Activated CD8-positive, alpha-beta T cell treated with anti-CD3 and anti-CD28 coated beads for 36 hours (primary cell): ENCODE measurements at places on chromosomes 7 and 10. TPM values are rescaled to one million over a fixed set of nuclear protein-coding genes. Genes with fewer than 3 reads are reported as not detected.

GRCh38 chr10:45599646-45600045 is 72.9 kb downstream of the ZFAND4 start:
- DNase-seq: no peak
- no peak overlapping the region for H3K27ac ChIP-seq
- H3K36me3 ChIP-seq: no peaks in the 10 kb centered on the region
- H3K4me3 ChIP-seq: no peak overlapping the region

DNA sequence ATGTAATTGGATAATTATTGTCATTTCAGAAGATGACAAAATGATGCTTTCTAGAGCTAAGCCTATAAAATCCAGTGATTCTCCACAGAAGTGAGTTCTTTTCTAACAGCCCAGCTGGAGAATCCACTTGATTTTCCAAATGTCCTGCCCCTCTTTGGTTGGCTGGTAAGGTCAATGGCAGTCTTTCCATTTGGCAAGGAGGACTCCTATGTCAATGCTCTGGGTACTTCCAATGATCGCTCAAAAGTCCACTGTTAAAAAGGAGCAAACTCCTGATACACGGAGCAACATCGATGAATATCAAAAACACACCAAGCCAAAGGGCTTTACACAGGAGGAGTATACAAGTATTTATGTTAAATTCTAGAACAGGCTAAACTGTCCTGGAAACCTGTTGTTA is 57.8 kb downstream of the STK17A start:
- DNase-seq: no peak
- no peak overlapping the region for H3K4me3 ChIP-seq
- H3K36me3 ChIP-seq: peaks cover 79% of the 10 kb centered on the region
- peaks cover 94% of the 10 kb centered on the region for H3K4me1 ChIP-seq

GRCh38 chr10:24177636-24178035 is 31.3 kb upstream of the KIAA1217 start:
- no peak overlapping the region for H3K27ac ChIP-seq
- DNase-seq: no peak
- H3K4me3 ChIP-seq: no peak overlapping the region

DNA sequence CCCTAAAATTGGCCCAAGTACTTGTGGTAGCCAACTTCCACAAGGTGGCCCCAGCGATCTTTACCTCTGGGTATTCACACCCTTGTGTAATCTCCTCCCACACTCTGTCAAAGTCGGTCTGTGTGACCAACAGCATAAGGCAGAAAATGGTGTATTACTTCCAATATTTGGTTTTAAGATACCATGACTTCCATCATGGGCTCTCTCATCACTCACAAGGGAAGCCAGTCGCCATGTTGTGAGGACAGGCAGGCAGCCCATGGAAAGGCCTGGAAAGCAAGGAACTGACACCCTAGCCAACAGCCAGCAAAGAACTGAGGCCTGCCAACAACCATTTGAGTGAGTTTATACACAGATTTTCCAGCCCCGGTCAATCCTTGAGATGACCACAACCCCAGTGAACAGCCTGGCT is 91.0 kb upstream of the KMT2E start:
- H3K4me3 ChIP-seq: no peak overlapping the region
- DNase-seq: peak; percentile 91
- H3K27me3 ChIP-seq: no peaks in the 10 kb centered on the region
- H3K27ac ChIP-seq: peak overlapping the region; percentile 52
- peaks cover 4% of the 10 kb centered on the region for H3K4me1 ChIP-seq

GRCh38 chr7:131627735-131628190 is 71.3 kb upstream of the PODXL start:
- no peak overlapping the region for H3K27ac ChIP-seq
- peaks cover 3% of the 10 kb centered on the region for H3K27me3 ChIP-seq
- no peaks in the 10 kb centered on the region for H3K36me3 ChIP-seq
- no peaks in the 10 kb centered on the region for H3K4me1 ChIP-seq

DNA sequence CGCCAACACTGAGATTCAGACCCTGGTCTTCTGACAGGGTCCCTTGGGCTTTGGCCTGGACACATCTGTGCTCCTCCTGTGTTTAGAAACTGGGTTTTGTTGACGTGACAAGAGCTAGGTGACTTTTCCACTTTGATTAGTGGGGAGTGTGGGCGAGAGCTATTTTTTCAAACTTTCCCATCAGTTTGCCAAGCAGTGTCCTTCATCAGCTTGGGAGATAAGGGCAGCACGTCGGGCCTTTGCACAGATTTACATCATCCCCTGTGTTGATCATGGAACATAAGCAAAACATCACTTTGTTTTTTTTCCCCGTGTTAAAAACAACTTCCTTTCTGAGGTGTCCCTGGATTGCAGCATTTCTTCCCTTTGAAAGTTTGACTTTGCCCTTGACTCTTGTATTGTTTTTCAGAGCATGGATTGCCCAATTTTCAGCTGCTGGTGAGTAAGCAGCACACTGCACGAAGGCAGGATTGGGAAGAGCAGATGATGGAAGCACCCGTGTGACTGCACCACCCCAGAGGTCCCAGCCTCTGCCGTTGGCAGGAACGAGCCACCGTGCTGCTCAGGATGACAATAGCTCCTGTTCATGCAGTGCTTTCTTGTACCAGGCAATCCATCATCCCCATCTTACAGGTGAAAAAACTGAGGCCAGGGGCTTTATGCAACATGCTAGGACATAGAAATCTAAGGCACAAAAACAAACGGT is 6.4 kb upstream of the IGFBP1 start:
- H3K27ac ChIP-seq: no peak overlapping the region
- no peak for DNase-seq
- H3K36me3 ChIP-seq: no peaks in the 10 kb centered on the region
- H3K27me3 ChIP-seq: peaks cover 15% of the 10 kb centered on the region
- H3K4me3 ChIP-seq: no peak overlapping the region

DNA sequence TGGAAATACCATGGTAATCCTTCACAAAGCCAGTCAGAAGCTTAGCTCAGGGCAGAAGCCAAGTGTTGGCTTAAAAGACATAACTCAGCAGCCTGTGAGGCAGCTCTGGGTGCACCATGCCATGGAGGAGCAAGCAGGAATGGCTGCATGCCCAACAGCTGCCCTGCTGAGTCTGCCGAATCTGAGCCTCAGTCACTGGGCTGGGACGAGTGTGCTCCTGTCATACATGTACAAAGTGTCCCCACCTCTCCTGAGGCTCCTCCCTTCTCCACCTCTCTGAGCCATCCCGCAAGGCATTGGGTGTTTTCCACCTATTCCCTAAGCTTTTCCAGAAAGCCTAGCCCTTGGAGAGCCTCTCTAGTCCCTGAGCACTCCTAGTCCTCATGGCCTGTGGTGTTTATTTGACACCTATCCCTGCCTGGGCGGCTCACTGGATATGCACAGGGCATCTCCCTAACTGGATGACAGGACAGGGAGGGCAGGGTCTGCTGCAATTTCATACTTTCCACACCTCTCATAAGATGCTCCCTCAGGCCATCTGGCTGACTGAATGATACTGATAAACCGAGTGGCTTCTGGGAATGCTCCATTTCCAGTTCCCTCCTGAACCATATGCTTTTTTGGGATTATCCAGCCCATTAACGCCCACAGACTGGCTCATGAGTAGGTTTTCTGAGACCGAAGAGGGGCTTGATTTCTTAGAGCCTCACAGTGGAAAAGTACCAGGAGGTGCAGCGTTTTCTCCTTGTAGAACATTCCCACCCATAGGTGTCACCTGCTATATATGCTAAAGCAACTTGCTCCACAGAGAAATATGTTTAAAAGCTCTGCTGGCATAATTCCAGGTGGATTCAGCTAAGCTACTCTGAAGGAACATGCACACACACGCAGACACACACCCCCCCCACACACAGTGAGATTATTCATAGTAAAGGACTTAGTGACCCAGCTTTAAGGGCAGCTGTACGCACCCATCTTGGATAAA is 199.3 kb downstream of the SNX10 start:
- DNase-seq: no peak
- no peaks in the 10 kb centered on the region for H3K36me3 ChIP-seq
- H3K27ac ChIP-seq: no peak overlapping the region
- H3K4me1 ChIP-seq: no peaks in the 10 kb centered on the region

GRCh38 chr10:49106451-49106850 is 8.9 kb downstream of the VSTM4 start:
- H3K36me3 ChIP-seq: no peaks in the 10 kb centered on the region
- H3K27ac ChIP-seq: no peak overlapping the region
- DNase-seq: no peak
- no peak overlapping the region for H3K4me3 ChIP-seq

- H3K4me1 ChIP-seq: no peaks in the 10 kb centered on the region
- no peaks in the 10 kb centered on the region for H3K36me3 ChIP-seq
- no peak overlapping the region for H3K27ac ChIP-seq
- DNase-seq: no peak
- peaks cover 7% of the 10 kb centered on the region for H3K27me3 ChIP-seq
Measured at GRCh38 chr10:93245147-93245546, 171.5 kb downstream of the CYP26A1 start.

DNA sequence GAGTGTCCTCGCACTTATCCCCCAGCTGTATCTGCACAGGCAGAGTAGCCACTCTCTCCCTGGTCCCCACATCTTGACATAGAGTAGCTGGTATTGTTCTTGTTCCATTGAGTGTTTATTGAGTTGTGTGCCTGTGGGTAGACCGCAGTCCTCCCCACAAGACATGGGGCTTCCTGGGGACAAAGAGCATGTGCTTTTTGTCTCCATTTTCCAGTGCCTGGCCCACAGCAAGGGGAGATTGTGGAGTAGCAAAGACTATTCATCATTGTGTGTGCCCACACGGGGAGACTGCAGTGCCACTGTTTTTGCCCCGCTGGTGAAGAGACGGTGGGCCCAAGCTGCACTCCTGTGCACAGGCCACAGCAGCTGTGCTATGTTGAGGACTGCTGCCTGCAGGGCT is 63.5 kb downstream of the FRMPD2 start:
- H3K36me3 ChIP-seq: no peaks in the 10 kb centered on the region
- H3K27ac ChIP-seq: no peak overlapping the region
- no peak for DNase-seq
- H3K4me1 ChIP-seq: no peaks in the 10 kb centered on the region
- peaks cover 1% of the 10 kb centered on the region for H3K27me3 ChIP-seq

- peak; percentile 69 for DNase-seq
- H3K4me1 ChIP-seq: peaks cover 3% of the 10 kb centered on the region
- H3K36me3 ChIP-seq: no peaks in the 10 kb centered on the region
Measured at GRCh38 chr10:80664071-80664680, 126.5 kb downstream of the SH2D4B start.

DNA sequence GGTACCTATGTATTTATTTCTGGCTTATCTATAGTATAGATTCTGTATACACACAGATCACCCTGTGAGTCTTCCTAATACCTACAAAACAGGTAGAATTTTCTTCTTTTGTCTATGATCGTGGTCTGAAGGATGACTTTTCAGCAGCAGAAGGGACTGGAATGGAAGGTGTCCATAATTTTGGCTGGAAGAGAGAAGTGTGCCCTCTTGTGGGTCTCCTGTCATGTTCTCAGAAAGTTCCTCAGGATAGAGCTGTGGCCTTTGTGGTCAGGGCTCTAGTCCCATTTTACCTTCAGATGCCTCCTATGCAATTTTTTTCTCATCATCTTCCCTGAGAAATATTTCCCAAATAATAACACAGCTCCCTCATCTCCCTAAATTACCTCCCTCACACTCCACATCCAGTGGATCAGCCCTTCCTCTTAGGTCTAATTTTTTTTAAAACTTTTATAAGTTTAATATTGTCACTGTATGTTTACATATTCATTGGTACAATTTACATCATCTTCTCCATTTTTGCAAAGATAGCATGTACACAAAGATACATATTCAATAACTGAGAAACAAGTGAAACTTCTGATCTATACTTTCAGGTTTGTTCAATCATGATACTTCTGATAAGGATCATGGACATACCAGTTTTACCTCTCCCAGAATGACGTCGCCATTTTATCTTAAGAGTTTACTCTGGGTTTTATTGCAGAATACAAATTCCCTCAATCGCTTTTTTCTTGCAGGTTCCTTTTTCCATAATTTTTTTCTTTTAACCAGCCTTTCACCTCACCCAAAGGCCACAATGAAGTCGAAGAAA is 112.7 kb downstream of the REEP3 start:
- no peak for DNase-seq
- no peaks in the 10 kb centered on the region for H3K36me3 ChIP-seq
- no peak overlapping the region for H3K4me3 ChIP-seq
- H3K27ac ChIP-seq: no peak overlapping the region
- peaks cover 14% of the 10 kb centered on the region for H3K4me1 ChIP-seq
- H3K27me3 ChIP-seq: peaks cover 3% of the 10 kb centered on the region

GRCh38 chr10:119120413-119120867 is 16.5 kb downstream of the DENND10 start:
- peaks cover 10% of the 10 kb centered on the region for H3K4me1 ChIP-seq
- no peak for DNase-seq
- peaks cover 17% of the 10 kb centered on the region for H3K36me3 ChIP-seq
- no peaks in the 10 kb centered on the region for H3K27me3 ChIP-seq
- H3K4me3 ChIP-seq: no peak overlapping the region
- H3K27ac ChIP-seq: peak overlapping the region; percentile 46

PNLIPRP1 gene
- not detected for total RNA-seq

DDC gene
- total RNA-seq: 1.2 TPM

ZNF727 gene
- total RNA-seq: not detected

POLR2J2 gene
- total RNA-seq: 13.8 TPM

TWIST1 gene
- not detected for total RNA-seq

RBM17 gene
- total RNA-seq: 284 TPM

ACSM6 gene
- not detected for total RNA-seq
